Fibroblast of skin of left quadriceps (primary cell): ENCODE measurements at places on chromosomes 12 and 14.

DNA sequence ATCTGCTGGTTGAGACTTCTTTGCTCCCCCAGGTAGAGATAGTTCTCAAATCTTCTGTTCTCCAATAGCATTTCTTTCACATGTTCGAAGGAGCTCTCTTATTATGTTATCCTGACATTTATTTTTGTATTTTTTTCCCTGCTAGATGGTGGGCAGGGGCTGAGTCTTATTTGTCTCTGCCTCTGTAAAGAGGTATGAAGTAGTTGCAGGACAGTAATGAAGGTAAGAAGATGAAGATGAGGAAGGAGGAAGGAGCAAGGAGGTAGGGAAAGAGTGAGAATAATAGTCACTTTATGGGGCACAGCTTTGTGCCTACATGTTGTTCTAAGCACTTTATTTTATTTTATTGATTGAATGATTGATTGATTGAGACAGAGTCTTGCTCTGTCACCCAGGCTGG, 5.0 kb upstream of the CIROP start:
- no peak for DNase-seq

DNA sequence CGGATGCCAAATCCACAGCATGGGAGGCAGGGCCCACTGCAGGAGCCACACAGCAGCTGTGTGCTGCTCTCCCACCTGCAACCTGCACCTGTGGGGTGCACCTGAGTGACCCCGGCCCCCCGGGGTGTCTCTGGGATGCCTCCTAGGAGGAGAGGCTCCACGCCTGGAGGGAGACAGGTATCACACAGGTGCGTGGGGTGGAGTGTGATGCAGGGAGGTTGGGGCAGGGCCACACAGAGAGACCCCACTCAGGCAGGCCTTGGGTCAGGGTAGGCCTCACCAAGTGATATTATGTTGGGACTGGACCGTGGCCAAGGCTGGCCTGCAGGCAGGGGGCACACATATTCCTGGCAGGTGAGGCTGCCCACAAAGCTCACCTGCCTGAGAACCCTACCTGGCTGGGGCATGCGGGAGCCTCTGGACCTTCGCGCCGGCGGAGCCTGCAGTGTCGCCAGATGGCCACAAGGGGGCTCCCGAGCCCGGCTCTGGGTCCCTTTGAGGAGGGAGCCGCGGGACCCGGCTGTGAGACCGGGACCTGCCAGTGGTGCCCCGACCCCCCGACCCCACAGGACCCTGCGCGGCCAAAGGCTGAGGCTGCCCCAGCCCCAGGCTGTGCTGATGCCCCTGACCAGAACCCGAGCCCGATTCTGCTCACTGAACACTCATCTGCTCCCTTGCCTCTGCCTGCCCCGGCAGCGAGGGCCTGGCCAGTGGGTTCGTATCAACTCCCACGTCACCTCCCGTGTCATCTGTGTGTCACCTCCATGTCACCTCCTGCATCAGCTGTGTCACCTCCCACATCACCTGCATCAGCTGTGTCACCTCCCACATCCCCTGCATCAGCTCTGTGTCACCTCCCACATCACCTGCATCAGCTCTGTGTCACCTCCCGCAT, 11.4 kb downstream of the TMEM121 start:
- DNase-seq = no peak

GRCh38 chr14:56585461-56586084, 6.0 kb downstream of the TMEM260 start:
- no peak for DNase-seq

DNA sequence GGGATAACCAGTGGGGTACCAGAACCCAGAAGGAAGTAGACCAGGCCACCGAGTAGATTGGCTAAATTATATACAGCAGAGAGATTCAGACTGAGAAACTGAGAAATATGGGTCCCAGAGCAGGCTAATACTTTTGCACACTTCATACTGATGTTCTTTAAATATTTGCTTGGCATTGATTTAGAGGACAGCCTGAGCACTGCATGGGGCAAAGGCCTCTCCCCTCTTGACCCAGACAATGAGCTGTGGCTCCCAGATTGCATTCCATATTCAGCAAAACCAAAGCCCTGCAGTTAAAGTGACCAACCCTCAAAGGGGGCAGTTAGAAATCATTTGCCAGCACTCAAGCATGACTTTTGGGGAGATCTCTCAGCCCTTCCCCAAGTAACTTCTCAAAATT, 279.2 kb downstream of the SUDS3 start:
- DNase-seq = no peak

DNA sequence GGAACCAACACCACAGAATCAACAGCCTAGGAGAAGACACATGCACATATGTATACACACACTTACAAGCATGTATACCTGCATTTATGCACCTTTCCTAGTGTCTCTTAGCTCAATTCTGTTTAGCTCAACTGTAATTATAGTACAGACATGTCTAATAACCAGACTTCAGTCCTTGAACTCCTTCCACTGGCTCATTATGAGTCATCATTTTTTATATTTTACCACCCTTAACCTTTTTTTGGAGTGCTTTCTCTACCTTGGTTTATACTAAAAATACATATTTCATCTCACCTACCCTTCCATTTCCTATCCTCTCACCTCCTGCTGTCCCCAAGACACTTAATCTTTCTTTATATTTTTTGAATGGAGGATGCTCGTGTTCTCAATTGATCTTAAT, 110.4 kb downstream of the ARID2 start:
- DNase-seq = no peak

DNA sequence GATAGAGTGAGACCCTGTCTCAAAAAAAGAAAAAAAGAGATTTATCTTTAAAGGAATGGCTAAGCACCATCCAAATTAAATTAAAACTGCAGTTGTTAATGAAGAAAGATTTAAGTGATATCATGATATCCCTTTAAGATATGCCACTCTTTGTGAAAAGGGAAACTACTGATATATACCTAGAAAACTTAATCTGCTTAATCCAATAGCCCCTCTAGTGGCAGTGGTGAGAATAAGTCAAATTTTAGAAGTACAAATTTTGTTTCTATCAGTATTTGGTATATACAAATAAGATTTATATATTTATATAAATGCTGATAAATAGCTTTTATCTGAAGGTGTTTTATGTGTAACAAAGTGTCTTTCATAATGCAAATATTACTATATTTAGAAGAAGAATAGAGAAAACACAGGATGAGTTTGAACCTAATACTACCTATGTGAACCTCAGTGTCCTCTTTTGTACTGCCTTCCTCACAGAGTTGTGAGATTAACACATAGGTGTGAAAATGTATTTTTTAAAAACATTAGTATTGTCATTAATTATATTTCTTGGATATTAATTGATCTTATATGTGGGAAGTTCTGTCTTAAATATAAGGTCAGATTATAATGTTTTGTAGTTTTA, 51.4 kb upstream of the GARIN2 start:
- no peak for DNase-seq

DNA sequence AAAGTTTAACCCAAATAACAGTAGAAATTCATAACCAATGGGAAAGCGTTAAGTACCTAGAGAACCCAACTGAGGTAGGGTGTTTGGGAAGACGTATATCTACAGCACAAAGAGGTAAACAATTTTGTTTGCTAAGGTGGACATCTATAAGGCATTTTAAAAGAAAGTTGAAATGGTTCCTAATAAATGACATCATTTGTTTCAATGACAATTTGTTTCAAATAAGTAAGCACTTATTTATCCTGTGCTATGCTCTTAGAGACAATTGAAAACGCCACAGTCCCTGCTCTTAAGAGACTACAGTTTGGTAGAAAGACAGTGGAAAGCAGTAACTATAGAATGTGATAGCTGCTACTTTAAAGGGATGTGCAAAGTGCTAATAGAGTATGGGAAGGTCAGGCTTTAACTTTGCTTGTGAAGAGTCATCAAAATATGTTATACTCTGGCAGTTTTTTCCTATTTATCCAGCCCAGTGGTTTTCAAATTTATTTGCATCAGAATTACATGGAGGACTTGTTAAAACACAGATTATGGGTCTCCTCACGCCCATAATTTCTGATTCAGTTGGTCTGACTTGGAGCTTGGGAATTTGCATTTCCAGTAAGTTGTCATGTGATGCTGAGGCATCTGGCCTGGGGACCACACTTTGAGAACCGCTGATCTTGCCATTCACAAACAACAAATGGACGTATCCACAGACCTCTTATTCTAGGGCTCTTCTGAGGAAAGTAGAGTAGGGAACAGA, 19.6 kb upstream of the SMCO2 start:
- no peak for DNase-seq

- no peak for DNase-seq
Measured at GRCh38 chr14:56417173-56417572, 162.4 kb upstream of the TMEM260 start.

GRCh38 chr12:5254703-5255102, 177.2 kb upstream of the NTF3 start:
- DNase-seq = no peak

GRCh38 chr14:89924268-89924667, 30.3 kb downstream of the EFCAB11 start:
- DNase-seq = no peak

- DNase-seq = no peak
Measured at GRCh38 chr14:92404018-92404417, 81.1 kb downstream of the SLC24A4 start.

- no peak for DNase-seq
Measured at GRCh38 chr14:36306836-36307235, 13.6 kb downstream of the MBIP start.

- peak; percentile 1 for DNase-seq
Measured at GRCh38 chr14:81406863-81407262, 6.7 kb upstream of the STON2 start.

GRCh38 chr14:49634547-49635334, at the start of gene DNAAF2:
Gene DNAAF2 (minus strand): TSS chr14:49635244. CDS start chr14:49635149, 95 bp downstream.
- DNase-seq = peak; percentile 27

DNA sequence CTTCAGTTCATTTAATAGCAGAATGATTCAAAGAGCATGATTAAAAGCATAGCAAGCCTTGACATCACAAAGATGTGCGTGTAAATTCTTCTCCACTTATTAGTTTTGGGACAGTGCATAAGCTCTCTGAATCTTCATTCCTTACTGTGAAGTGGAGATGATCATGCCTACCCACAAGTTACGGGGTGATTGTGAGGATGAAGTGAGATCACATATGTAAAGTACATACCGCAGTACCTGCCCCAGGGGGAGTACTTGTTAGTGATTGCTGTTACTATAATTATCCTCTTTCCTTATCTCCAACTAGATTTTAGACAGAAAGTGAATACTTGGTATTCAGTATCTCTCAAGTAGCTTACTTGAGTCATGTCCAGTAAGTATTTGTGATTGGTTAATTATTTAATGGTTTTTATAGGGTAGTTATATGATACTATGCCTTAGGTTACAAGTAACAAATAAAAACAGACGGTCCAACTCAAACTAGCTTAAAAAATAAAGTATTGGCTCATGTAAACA, 6.0 kb downstream of the RAD9B start:
- no peak for DNase-seq

DNA sequence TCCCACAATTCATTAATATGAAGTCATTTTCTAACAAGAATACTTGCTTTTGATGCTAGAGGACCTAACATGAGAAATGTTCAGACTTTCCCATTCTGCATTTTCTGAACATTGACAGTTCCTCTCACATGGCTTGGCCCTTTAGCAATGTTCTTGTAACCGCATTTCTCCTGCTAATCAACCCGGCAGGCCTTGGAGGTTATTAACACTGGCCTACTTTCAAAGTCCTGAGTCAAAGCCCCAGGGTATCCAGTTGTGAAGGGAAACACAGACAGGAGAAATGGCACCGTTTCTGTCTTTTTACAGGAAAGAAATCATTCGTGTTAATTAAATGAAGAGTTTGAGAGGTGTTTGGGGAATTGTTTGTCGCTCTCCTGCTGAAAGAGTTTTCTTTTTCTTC, 446.5 kb upstream of the MIS18BP1 start:
- DNase-seq = no peak

DNA sequence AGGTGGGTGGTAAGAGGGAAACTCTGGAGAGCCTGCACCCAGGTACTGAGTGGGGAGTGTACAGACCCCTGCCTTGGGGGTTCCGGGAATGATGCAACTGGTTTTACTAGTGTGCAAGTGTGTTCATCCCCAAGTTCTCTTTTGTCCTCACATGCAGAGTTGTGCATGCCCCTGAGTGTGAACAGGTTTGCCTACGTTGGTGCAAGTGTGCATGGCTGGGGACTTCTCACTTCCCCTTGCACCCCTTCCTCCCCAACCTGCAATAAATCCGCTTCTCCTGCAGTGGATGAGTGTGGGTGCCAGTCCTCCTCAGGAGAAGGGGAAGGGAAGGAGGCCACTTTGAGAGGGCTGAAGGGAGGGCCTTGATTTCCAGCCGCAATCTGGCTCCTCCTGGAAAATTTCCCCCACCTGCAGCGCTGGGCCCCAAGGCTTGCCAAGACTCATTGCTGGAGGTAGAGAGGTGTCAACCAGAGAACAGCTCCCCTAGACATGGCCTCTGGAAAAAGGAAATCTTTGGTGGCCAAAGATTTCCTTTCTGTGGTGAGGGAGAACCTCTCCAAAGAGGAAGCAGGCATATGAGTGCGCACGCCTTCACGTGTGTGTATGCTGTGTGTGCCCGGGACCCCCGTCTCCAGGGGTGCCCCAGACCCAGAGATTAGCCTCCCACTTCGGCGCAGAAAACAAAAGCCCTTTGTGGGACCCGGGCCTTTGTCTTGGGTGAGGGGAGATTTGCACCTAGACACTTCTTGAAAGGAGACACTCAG, 5.5 kb downstream of the AQP2 start:
- DNase-seq = no peak

DNA sequence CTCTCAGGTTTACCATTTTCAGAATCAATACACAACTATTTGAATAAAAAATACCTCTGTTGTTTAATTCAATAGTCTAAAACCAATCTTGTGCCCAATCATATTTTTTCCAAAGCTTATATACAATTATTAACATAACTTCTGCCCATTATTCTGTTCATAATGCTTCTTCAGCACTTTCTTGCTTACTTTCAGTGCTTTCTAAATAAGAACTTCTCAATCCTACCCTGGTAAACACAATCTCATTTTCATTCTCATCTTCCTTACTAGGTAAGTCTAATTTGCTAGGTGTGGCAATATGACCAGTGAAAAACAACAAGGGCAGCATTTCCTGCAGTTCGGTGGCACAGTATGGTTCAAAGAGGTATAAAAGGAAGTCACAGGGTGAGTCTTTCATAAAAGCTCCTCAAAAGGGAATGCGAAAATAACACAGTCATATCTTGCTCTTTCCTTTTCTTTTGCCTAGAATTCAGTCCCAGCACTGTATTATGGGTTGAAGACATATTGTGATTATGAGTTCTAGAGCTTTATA, 103.5 kb downstream of the FOXG1 start:
- DNase-seq = no peak

DNA sequence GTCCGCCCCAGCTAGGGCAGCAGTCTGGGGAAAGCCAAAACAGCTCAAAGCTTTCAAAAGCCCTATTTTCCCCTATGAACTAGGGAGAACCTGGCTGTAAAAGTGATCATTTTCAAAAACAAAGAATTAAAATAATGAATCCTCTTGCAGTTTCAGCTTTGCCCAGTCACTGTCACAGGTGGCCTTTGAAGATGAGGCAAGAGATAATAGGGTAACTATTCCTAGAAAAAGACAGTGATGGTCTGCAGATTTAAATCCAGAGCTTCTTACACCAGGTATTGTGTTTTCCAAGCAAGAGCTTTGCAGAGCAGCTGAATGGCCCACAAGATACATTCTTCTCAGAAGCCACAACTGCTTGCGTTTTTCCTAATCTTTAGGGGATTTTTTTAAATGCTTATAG, 80.2 kb upstream of the NUDT4 start:
- DNase-seq = no peak

- DNase-seq = no peak
Measured at GRCh38 chr12:119744900-119745606, 77.1 kb downstream of the PRKAB1 start.
